ENCODE measurements at places on chromosomes 5 and 9.
A peak's percentile ranks its signal among the peaks of the same experiment; 100 is the strongest.

DNA sequence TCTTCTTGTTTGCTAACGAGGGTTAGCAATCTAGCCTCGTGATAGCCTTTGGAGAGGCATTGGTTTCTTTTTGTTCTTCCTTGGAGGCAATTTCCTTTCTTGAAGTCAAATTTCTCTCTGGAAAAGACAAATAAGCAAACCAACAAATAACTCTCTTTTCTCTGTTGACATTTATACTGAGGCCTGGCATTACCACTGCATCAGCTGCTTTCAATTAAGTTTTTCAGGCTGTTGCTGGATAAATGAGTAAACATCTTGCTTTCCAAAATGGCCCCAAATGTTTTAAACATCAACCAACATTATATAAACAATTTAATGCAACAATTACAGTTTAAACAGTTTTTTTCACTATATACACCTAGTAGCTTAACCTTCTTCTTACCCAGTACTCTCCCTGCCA is 264.4 kb downstream of the HTR1A start:
- no peak for DNase-seq

GRCh38 chr5:10902145-10902544 is 141.1 kb upstream of the DAP start:
- DNase-seq: peak; percentile 25

DNA sequence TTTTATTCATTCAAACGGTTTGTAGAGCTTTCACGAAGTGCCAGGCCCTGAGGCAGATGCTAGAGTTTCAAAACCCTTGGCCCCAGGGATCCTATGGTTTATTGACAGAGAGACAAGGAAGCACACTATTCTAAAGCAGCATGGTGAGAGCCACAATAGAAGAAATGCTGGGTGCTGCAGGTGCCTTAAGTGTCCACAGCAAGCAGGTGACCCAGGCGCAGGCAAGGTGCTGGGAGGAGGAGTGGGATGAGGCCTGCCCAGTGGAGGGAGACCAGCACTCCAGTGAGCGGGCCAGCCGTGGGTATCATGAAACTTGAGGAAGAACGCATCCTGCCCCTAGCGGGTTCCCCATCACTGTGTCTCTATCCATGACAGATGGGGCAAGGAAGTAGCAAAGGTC is 71.0 kb downstream of the OSMR start:
- no peak for DNase-seq

DNA sequence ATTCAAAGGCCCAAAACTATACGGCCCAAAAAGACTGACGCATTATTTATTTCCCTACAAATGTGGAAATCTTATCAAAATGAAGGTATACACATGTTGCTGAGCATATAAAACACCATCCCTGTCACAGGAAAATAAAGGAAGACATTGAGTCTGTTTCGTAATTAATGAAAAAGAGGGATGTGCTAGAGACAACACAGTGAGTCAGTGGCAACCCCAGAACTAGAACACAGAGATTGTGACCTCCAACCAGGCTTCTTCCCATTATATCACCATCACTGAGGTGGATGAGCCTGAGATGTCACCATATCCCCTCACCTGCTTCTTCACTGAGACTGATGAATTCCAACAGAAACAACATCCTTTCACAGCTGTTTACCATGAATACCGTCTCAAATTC is 3.8 kb downstream of the NDUFA8 start:
- no peak for DNase-seq

GRCh38 chr5:146419696-146420095 is 27.4 kb upstream of the TCERG1 start:
- DNase-seq: no peak

DNA sequence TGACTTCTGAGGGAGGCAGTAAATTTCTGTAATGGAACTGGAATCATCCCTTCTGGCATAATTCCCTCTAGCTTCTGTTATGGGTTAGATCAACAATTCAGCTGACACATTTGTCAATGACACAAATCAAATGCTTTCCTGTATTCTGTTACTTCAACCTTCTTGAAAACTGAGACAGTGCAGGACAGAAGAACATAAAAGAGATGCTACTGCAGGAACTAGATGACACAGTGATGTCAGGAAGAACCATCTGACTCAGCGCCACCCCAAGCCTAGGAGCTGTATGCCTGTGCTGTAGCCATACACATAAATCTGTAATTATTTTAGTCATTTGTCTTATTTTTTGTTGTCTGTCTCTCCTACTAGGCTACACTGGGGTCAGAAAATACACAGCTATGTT is 18.2 kb upstream of the CEP120 start:
- no peak for DNase-seq
